CD8-positive, alpha-beta memory T cell (primary cell): ENCODE measurements at places on chromosomes 2 and 18. TPM values are rescaled to one million over a fixed set of nuclear protein-coding genes. Genes with fewer than 3 reads are reported as not detected.

GRCh38 chr2:69483024-69483423 lies 45.8 kb upstream of the NFU1 start:
- DNase-seq, result no peak

DNA sequence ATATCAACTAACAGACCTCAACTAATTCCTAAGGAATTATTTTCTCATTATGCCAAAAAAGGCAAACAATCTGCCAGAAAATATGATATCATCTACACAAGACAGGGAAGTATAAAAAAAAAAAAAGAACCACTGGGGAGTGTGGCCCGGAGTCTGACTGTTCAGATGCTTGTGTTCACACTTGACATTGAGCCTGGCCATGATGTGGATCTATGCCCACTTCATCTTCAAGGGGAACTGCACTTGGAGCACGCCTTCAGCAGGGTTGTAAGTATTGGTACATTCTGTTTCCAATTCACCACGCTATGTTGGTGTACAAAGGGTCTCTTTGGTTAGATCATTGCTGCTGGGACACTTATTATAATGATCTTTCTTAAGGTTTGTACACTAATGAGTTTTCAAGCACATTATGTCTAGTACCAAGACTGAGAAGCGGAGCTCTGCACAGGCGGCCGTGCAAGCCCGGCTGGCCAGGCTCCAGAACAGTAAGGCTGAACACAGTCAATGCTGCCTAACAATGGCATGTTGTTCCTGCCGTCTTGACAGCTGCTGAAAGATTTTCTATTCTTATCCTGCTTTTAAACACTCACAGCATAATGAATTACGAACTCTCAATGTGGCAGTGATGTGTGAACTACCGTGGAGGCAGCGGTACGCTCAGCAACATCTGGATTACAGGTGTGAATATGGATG lies 788.4 kb upstream of the SOX11 start:
- no peak for DNase-seq

- DNase-seq, result no peak
Observed at GRCh38 chr18:72768681-72769229, 99.0 kb downstream of the NETO1 start.

Gene LRP2
- total RNA-seq, result 0.04 TPM

- DNase-seq, result no peak
Observed at GRCh38 chr2:24840164-24840869, 47.1 kb downstream of the CENPO start.

DNA sequence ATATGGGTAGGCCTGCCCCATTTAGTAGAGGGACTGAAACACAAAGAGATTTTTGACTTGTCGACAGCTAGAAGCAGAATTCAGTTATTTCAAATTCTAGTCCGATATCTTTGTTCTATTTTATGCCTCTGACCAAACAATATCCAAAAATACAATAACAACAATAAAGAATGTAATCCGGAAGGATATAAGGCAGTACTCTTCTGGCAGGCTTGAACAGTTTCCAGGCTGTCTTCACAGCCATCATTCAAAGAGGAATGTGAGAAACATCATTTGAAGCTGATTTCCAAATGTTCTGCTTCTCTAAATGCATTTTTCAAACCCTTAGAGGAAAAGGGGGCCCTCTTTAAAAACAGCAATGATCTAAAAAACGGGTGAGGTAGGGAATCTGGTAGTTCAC lies 36.7 kb upstream of the SPTBN1 start:
- DNase-seq, result no peak

GRCh38 chr18:12599543-12599942 lies 58.4 kb downstream of the SPIRE1 start:
- DNase-seq, result no peak

Gene NFU1
- total RNA-seq, result 43.2 TPM

DNA sequence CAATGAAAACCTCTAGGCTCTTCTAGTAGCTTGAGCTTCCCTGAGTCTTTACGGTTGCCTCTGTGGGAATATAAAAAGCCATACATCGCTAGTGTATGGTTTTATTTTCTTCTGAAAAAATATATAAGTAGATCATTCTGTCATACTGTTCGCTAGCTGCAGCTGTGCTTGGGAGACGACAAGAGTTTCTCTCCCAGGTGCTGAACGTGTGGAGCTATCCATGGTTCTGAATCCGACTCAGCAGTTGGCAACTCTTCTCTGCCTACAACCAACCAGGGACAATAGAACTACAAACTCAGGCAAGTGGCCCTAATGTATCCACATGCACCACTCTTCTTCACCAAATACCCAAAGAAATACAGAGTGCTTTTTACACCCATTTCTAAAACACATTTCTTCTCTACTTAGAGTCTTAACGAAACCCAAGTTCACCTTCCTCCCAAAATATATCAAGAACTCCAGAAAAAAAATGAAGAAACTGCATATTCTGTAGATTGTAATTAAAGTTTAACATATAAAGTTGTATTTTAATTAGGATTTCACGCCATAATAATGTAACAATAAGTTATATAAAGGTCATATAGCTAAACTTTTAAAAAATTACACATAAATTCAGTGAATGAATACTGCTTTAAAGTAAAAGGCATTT lies 2.2 kb upstream of the KCNH7 start:
- DNase-seq, result no peak

GRCh38 chr2:239294571-239295054 lies 106.2 kb downstream of the HDAC4 start:
- peak; percentile 26 for DNase-seq

Gene PDE11A
- not detected for total RNA-seq

DNA sequence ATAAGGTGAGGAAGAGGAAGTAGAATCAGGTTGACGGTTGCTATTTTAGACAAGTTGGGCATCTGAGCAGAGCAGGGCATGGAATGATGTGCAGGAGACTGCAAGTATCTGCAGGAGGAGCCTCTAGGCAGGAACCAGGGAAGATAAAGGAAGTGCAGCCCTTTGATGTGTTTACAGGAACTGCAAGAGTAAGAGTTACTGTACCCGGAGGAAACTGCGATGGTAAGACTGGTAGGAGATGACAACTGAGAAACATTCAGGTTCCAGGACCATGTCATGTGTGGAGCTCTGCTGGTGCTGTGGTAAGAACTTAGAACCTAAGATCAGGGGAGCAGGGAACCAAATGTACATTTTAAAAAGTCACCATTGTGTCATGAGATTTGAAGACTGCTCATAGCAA lies 134.3 kb upstream of the STON1 start:
- DNase-seq, result no peak
